ENCODE measurements at places on chromosomes 2 and 18.

DNA sequence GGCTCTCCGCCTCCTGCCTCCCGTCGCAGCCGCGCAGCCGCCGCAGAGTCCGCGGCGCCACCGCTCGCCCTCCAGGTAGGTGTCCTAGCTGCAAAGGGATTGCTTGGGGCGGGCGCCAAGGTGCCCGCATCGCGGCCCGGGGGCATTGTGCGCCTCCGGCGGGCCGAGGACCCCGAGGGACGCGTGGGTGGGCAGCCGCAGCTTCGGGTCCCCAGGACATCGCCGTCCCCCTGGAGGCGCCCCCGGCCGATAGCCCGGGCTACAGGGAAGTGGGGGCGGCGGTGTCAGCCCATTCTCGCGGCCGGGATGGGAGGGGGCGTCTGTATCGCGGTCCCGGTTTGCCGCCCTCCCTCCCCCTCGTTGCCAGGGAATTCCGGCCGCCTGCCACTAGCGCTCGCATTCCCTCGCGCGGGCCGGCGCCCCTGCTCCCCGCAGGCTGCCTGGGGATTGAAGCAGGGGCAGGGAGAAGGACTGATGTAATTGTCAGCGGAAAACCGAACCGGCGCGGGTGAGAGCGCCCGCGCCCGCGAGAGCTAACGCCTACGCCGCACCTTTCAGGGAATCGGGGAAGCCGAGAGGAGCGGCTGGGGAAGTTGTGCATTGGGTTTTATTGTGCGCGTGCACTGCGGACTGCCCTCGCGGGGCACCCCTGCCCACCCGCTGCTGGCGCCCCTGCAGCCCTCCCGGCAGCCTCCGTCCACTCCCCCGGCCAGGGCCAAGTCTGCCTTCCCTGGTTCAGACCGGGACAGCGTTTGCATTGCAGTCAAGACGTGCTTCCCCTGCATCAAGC is 483 bp downstream of the OSBPL6 start:
- DNase-seq = peak; percentile 48

DNA sequence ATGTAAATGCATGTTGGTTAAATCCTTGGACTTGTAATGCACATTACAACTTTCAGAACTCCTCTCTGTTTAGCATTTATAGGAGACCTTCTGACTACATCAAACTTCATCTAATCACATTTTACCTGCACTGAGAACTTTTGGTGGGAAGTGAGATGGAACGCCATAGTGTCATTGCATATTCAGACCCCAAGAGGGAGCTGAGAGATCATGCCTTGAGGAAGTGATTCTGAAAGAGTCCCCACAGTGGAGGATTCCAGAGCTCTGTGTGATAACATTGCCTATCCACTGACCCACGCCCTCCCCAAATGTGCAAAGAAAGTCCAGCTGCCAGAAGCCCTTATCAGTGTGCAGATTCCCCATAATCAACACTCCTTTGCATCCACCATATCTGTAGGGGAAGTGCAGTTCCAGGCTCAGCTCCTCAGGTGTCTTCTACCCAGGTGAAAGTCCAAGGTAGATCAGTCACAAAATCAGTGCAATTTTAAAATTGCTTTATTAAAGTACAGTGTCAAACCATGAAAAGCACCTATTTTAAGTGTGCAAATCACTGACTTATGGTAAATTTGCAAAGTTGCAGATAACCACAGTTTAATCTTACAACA is 212.4 kb downstream of the RPIA start:
- peak; percentile 29 for DNase-seq

GRCh38 chr18:58476022-58476421 is 152.9 kb downstream of the ALPK2 start:
- no peak for DNase-seq

- no peak for DNase-seq
These were observed 807 bp upstream of the CREB1 start for GRCh38 chr2:207528980-207529329.

- no peak for DNase-seq
These were observed 13.6 kb downstream of the ADI1 start for GRCh38 chr2:3505771-3506170.

- no peak for DNase-seq
These were observed 85.2 kb upstream of the GRB14 start for GRCh38 chr2:164706522-164706921.

GRCh38 chr2:60674524-60675165 is 81.4 kb upstream of the PAPOLG start:
- peak; percentile 64 for DNase-seq

- no peak for DNase-seq
These were observed 33.9 kb downstream of the PTPN18 start for GRCh38 chr2:130389783-130390182.

All from hippocampal formation (tissue), 2 donors.